ENCODE measurements at places on chromosomes 1 and 21.
A peak's percentile ranks its signal among the peaks of the same experiment; 100 is the strongest.

- DNase-seq = no peak
Observed at GRCh38 chr1:28249866-28250295, 9.4 kb upstream of the SESN2 start.

- no peak for DNase-seq
Observed at GRCh38 chr1:19076841-19077616, 120.6 kb upstream of the IFFO2 start.

- no peak for DNase-seq
Observed at GRCh38 chr21:27291006-27291405, 324.1 kb upstream of the ADAMTS5 start.

- no peak for DNase-seq
Observed at GRCh38 chr21:26565111-26565510, 8.0 kb downstream of the CYYR1 start.

DNA sequence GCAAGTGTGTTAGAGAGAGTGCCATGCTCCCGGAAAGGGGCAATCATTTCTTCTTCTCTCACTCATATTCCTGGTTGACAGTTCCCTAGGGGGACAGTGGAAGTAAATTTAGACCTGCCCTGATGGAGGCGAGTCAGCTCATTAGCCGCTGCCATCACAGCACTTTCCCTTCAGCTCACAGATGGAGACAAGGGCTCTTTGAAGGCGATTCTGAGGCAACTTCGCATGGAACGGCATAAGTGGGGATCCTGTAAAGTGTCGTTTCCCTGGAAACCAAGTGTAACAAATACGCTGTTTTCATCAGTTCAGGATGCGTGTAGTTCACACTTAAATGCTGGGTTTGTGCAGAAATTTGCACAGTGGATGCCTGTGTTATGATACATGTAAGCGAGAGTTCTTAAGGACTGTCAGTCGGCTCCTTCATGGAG is 114.5 kb upstream of the TMPRSS15 start:
- DNase-seq = no peak

DNA sequence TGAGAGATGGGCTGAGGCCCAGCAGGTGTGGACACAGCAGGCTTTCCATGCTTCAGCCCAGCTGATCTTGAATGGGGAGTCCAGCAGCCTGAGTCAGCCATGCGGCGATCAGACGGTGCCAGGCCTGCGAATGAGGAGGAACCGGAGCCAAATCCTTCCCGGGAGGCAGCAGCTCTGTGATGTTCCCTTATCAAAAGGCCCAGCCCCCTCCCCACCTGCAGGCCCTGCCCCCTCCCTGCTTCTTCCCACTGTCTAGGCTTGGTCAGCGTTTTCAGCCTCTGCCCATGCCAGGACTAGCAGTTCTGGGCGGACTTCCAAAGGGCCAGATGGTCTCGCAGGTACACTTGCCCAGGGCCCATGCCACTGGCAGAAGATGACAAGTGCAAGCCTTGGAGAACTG is 253.8 kb downstream of the KAZN start:
- no peak for DNase-seq

GRCh38 chr1:115041654-115042053 is 12.0 kb downstream of the TSHB start:
- no peak for DNase-seq

- no peak for DNase-seq
Observed at GRCh38 chr1:87154384-87154783, 174.3 kb upstream of the LMO4 start.

DNA sequence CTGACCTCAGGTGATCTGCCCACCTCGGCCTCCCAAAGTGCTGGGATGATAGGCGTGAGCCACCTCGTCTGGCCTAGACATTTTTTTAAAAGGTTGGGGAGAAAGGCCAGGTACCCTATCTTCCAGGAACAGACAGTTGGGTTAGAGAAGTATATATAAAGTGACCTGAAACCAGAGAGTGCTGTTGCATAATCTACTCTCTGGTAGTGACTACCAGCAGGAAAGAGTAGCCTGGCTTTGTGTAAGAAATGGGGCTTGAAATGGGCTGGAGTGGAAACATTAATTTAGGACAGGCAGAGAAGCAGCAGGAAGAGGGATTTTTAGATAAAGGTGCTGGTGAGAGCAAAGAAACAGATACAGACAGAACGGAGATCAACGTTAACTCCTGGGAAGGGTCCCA is 125.8 kb upstream of the HOOK1 start:
- no peak for DNase-seq

DNA sequence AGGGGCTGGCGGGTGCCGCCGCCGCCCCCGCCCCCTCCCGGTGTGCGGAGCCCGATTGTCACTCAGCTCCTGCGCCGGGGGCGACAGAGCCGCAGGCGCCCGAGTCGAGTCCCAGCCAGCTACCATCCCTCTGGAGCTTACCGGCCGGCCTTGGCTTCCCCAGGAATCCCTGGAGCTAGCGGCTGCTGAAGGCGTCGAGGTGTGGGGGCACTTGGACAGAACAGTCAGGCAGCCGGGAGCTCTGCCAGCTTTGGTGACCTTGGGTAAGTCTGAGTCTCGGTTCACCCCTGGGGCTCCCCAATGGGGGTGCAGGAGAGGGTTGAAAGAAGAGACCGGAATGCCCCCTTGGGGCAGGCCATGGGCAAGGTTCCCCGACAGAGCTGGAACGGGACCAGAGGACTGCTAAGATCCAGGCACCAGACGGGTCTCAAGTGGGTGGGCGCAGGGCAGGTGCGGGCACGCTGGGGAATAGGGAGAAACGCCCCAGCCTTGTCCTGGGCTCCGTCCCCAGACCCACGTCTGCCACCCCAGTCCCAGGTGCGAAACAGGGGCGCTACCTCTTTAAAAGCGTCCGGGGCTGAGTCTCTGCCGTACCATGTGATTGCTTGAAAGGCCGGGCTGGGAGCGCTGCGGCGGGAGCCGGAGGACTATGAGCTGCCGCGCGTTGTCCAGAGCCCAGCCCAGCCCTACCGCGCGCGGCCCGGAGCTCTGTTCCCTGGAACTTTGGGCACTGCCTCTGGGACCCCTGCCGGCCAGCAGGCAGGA is at the start of gene ADORA1:
Gene ADORA1 (plus strand): TSS at position 61 of the 765 bp plus-strand sequence. CDS start 1,116 bp downstream, outside the sequence.
- peak; percentile 75 for DNase-seq

- DNase-seq = no peak
Observed at GRCh38 chr1:219990782-219991510, 55.4 kb downstream of the EPRS1 start.

DNA sequence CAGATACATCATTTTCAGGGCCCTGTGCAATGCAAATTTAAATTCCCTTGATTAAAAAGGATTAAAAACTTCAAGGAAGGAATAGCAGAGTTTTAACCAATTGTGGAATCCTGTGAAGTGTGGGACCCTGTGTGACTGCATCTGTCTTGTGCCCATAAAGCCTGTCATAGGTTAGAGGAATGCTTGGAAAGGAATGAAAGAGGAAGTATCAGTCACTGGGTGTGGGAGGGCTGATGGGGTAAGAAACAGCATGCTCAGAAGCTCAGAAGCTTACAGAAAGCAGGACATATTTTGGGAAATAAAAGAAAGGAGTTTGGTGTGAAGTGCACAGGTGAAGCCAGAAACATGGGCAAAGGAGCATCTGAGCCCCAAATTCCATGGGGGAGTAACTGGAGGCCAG is 150.8 kb upstream of the ETV3 start:
- DNase-seq = no peak

- DNase-seq = no peak
Observed at GRCh38 chr21:33133892-33134291, 64.0 kb downstream of the OLIG1 start.

DNA sequence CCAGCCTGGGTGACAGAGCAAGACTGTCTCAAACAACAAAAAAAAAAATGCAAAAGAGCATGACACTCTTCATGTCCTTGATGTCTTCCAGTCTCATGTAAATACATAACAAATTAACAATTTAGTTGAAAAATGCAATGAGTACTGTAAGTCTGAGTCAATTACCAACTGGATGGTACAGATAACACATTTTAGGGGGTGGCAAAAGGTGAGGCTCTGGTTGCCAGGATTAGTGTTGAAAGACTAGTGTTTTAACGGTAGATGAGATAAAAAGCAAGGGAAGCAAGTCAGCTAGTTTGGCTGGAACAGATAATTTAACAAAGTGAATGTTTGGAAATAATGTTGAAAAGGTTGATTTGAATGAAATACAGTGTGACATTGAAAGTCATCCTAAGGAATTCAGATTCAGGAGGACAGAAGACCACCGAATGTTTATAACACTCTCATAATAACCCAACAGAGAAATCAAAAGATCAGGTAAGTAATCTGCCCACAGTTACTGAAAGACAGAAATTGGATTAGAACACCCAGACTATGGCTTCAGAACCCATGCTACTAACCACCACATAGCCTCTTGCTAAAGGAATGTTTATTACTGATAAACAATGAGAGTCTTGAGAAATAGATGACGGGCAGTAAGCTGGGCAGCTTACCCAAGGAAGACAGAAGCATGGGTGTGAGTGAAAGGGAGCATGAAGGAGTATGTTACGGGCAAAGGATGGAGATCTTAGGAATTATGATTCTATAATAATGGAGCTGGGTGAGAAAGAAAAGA is 312.4 kb downstream of the HMCN1 start:
- DNase-seq = no peak

GRCh38 chr1:1982379-1983232 is 21.0 kb downstream of the CFAP74 start:
- DNase-seq = no peak

DNA sequence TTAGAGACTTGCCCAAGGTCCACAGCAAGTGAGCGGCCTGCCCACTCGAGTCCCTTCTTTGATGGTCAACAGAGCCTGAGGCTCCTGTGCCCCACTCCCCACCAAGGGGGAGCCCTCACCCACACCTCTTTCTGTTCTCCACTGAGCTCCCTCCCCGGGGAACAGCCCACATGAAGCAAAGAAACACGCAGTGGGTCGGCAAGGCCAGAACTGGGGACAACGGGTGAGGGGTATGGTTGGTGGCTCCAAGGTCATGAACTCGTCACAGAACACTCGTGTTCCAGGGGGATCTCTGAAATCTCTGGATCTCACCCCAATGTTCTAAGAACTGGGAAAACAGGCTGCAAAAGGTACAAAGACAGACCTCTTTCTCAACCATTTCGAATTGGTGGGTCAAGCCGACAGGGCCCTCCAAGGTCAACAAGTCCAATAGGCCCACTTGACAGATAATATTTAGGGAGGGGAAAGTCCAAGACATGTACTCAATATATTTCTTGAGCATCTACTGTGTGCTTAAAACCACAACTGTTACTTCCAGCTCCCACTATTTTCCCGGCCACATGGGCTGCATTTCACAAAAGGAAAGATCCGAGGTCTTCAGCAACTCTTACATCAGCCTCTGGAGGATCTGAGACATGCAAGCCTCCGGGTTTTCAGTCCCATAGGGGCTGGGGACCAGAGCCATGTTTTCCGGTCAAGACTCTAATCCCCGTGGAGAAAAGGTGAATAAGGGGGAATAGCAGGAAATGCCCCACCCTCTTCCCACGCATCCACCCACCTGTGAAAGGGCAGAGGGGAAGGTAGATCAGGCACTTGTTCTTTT is 1.1 kb upstream of the RAP1GAP start:
- no peak for DNase-seq

GRCh38 chr1:177799746-177800145 is 170.1 kb downstream of the SEC16B start:
- DNase-seq = no peak

DNA sequence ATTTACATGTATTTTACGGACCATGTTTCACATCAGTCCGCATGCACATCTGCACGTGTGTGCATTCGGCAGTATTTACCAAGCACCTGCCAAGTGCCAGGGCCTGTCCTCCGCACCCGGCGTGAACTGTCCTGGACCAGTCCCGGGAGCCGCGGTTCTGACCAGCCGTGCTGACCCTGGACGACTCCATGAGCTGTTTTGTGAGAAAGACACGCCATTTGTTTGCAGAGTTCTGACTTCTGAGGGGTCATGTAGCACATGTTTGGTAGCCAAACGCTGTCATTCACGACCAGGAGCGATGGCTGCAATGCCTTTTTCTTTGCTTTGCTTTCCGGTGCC is 3.3 kb upstream of the OLIG2 start:
- no peak for DNase-seq
